NCI-H2171 treated with DMSO at 0.1 percent for 48 hours (cell line): ENCODE measurements at places on chromosomes 2 and 18.

DNA sequence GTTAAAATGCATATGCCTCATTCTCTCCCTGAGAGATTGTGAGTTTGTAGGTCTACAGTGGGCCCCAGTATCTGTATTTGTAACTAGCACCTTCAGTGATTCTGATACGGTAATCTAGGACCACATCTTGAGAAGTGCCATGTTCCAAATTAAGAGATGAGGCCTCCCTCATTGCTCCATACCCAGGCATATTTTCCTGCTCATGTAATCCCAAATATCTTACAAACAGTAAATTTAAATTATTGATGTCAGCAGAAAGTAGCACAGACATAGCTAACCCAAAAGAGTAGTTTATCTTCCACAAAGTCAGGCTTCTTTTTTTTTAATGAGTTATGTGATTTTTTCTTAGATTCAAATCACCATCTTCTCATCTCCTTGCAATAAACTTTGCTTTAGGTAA, 263.8 kb downstream of the SETBP1 start:
- DNase-seq: no peak

DNA sequence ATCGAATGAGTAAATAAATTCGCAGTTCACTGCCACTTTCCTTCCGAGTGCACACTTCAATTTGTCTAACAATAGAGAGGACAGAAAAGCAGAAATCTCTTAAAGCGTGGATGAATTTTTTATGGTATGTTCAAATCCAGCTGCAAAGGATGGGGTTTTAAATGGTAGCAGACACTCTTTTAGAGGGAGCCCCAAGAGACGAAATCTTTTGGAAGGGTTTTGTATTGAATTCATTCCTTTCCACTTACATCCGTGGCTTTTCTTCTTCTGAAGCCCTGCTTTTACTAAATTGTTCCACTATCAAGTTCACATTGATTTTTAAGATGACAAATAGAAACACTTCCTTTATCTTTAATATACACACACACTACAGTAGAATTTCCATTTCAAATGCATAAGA, 680.7 kb downstream of the NR4A2 start:
- DNase-seq: no peak

- DNase-seq: no peak
Observed at GRCh38 chr2:39141334-39142271, 20.8 kb upstream of the SOS1 start.

DNA sequence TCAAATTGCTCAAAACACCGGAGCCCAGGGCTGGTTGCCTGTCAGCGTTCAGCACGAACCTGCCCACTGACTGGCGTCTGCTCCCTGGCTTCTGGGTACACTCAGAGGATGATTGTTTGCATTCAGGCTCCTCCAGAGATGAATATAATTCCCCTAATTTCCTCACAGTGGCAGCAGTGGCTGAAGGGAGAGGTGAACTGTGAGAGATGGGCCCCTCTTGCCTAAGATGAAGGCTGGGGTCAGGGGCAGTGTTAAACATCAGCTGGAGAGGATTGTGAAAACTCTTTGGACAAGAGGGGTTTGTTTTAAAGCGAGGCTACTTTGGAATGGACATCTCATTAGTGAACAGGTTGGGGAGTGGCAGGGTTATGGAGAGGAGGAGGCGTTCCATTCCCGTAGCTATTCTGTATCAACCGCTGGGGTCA, 31.0 kb downstream of the TCF7L1 start:
- no peak for DNase-seq

DNA sequence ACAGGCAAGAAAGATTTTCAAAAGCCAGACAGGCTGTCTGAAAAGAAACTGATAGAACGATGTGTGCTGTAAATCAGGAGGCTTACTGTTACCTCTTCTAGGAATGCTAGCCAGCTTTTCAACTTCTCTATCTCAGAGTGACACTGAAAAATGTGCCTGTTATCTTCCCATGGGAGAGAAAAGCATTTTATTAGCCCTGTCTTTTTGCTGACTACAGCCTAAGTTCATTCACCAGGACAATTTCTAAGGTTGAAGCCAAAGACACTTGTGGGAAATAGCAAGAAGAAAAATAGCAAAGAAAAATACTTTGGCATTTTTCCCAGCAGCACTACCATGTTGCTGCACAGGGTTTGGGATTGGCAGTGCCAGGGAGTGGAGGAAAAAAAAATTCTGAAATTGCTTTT, 34.0 kb downstream of the ABCB11 start:
- no peak for DNase-seq

DNA sequence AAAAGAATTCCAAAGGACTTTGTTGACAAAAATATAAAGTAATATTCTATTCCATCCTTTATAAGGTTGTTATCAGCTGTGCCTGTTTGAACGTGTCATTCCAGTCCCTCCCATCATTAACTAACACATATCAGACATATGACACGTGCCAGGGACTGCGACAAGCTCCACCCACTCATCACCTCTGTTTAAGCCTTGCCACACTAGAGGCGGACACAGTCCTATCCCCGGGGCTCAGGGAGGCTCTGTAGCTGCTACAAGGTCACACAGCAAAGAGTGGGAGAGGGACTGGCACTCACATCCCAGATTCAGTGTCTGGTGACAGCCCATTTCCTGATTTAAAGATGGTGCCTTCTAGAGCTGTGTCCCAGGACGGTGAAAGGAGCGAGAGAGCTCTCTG, 30.0 kb downstream of the TBC1D8 start:
- DNase-seq: no peak

DNA sequence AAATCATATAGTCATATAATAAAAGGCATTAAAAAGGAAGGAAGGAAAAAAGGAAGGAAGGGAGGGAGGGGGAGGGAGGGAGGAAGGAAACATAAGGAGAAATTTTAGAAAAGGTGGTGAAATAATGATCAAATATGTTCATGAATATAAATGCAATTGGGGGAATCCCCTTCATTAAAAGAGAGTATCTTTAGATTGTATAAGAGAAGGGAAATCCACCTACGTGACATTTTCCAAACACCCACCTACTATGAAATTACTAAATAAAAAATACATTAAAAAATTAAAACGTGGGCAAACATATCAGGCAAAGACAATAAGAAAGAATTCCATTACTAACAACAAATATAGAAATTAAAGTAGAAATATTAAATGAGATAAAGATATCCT, 203.4 kb upstream of the PARD3B start:
- no peak for DNase-seq

DNA sequence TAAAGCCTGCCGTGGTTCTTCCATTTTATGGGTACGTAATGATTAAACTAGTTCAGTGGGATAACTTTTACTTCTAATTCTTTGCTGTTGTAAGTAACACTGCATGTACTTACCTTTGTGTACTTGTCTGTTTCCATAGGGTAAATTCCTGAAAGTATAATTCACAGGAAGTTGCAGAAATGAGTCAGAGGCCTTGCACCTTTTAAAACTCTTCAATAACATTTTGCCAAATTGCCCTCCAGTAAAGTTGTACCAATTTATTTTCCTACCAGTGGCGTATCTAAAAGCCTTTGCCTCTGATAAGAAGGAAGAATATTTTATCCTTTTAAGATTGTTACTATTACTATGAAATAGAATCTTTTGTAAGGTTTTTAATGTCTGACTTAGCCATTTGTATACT, 65.1 kb downstream of the CAB39 start:
- DNase-seq: no peak

GRCh38 chr2:75077909-75078308, 119.5 kb downstream of the POLE4 start:
- no peak for DNase-seq
